Mesenteric fat pad (tissue), 1 donor: ENCODE measurements at places on chromosomes 6 and 20. TPM values are rescaled to one million over a fixed set of nuclear protein-coding genes. Genes with fewer than 3 reads are reported as not detected.

- no peak for DNase-seq
Observed at GRCh38 chr6:56807989-56808337, 146.9 kb upstream of the BEND6 start.

OR2B6 gene
- not detected for total RNA-seq

GRCh38 chr6:113763311-113763766, 93.8 kb upstream of the MARCKS start:
- no peak for DNase-seq

DNA sequence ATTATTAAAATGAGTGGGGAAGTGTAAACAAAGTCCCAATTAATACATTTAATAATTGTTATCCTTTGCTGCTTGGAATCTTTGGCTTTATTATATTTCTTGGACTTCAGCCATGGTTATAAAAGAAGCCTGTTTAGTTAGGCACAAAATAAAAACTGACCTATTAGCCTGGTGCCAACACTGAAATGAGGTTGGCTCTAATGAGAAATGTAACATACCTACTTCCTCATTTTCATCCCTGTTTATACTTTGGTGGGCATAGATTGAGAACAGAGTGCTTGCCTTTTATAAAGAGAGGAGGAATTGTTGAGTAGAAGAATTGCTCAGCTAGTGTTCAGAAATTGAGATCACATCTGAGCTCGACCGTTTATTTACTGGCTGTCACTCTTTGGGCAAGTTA, 471.3 kb downstream of the UTRN start:
- DNase-seq = no peak

- no peak for DNase-seq
Observed at GRCh38 chr20:60066438-60066823, 108.2 kb downstream of the CDH26 start.

- DNase-seq = no peak
Observed at GRCh38 chr6:52910091-52910490, 593 bp upstream of the GSTA3 start.

DNA sequence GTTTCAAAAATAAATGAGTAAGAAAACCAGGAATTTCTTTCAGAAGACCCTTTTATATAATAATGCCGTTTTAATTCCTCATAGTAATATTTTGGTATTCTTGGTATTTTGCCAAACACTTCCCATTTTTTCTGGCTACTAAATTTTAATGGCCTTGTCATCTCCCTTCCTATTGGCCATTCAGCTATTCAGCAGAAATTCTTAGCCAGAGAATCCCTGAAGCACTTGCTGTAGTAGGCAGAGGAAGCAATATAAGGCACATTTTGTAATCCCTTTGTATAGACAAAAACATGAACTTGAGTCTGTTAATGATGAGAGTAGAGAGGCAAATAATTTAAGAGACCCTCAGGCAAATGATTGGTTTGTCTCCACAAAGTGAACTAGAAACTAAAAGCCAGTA, 118.4 kb upstream of the LAMP5 start:
- DNase-seq = no peak

DNA sequence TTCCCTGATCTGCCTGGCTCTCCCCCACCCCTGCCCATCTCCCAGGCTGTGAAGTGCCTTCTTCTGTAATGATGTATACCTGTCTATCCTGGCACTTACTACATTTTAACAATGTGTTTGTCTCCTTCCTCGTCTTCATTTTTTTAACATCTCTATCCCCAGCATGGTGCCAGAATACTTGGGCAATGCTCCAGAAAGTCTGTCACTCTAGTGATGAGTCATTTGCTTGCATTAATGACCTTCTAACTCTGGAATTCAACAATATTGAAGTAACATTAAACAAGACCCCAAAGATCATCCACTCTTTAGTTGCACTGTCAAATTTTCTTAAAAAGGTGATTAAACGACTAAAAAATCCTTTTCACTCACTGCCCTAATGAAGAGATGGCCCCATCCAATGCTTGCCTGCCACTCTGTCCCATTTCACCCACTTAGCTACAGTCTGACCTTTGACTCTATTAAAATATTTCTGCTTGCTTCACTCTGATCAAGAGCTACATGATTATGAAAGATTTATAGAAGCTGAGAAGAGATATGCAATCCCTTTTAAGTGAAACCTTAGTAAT, 7.7 kb upstream of the KLHL31 start:
- DNase-seq = no peak

SYNGAP1 gene
- 14.1 TPM for total RNA-seq

DNA sequence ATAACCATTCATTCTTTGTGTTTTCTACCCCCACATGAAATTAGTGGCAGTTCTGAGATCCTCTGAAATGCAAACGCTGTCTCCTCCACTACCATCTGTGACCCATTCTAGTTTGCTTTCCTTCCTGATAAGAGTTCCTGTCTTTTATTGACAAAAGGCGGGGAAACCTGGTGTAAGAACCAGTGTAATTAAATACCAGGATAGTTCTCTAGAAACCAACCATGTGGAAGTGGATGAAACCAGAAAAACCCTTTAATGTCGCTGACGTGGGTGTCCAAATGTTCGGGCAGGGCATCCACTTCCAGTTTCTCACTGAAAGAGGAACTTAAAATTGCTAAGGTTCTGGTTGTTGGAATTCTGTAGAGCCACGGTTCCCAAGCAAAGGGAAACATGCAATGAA, 79.1 kb downstream of the TNFRSF21 start:
- DNase-seq = no peak

DNA sequence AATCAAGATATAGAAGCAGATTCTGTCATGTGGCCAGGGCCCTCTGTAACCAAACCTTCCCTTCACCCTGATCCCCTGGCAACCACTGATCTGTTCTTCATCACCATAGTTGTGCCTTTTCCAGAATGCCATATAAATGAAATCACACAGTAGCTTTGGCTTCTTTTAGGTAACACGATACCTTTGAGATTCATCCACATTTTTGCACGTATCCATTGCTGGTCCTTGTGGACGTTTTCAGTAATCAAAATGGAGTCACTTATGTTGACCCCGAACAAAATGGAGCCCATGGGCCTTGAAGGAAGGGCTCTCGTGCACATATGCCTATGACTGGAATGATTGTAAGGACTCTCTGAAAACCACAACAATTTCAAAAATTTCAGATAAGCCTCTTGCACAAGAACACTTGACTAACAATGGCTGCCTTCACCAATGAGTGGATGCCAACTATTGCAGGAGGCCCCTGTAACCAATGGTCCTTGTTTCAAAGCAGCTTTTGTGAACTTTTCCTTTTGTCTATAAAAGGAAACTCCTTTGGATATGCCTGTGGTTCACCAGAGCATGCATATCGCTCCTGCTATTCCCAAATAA, 84.3 kb upstream of the RALY start:
- DNase-seq = no peak

AIF1 gene
- 60.1 TPM for total RNA-seq

OPRM1 gene
- total RNA-seq = not detected
